ENCODE measurements at places on chromosomes 11 and 22.

DNA sequence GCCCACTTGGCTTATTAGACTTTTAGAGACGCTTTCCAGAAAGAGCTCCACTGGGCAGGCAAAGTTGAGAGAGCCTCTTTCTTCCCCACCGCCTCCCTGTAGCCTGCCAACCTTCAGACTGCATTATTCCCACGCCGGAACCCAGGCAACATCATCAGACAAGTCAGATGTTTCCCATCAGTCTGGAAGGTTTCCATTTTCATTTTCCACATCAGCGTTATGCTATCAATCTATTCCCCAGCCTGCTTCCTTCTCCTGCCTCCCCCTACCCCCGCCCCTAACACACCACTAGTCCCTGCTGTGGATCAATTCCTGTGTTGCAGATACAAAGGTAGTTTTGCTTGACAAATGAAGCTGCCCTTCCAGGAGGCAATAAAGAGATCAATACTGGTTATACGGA is 184.8 kb downstream of the DSCAML1 start:
- DNase-seq = no peak

DNA sequence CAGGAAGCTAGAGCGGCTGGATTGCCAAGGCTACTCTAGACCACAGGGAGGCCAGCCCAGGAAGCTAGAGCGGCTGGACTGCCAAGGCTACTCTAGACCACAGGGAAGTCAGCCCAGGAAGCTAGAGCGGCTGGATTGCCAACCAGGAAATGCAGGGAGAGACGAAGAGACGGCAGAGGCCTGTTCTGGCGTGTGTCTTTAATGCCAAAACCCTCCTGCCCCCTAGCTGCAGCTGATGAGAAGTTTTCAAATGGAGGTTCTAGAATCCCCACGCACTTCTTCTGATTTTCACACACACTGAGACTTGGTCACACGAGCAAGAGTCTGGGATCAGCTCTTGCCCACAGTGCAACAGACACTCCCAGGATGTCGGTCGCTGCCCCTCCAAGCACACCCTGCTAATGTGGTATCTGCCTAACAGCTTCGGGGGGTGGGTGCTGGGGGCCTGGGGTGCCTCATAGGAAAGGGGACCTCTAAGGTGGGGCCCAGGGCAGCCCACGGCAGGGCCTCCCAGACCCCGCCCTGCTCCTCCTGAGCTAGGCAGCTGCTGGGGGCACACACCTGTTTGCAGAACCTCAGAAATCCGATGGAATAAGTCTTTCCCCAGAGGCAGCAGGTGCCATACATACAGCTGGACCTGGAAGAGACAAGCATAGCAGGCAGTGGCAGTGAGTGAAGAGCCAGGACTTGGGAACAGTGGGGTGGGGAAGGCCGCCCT is 28.5 kb downstream of the MAFF start:
- no peak for DNase-seq

DNA sequence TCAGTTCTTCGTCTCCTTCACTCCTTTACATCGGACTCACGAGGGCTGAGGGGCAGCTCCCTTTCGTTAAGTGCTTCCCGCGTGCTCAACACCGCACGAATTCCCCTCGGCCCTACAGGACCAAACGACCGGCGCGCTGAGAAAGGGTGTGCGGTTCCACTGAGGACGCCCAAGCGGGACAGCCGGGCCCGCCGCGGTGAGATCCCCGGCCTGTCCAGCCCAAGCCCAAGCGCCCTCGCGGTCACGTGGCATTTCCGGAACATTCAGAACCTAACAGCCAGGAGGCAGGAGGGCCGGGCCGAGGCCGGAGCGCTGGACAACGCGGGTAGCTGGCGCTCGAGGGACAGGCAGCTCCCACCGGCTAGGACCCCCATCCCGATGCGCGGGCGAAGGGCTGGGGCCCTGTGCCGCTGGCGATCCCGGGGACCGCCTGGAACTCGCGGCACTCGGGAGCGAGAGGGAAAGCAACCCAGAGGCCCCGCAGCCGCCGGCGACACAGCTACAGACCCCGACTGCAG is 737 bp upstream of the STIP1 start:
- peak; percentile 91 for DNase-seq

DNA sequence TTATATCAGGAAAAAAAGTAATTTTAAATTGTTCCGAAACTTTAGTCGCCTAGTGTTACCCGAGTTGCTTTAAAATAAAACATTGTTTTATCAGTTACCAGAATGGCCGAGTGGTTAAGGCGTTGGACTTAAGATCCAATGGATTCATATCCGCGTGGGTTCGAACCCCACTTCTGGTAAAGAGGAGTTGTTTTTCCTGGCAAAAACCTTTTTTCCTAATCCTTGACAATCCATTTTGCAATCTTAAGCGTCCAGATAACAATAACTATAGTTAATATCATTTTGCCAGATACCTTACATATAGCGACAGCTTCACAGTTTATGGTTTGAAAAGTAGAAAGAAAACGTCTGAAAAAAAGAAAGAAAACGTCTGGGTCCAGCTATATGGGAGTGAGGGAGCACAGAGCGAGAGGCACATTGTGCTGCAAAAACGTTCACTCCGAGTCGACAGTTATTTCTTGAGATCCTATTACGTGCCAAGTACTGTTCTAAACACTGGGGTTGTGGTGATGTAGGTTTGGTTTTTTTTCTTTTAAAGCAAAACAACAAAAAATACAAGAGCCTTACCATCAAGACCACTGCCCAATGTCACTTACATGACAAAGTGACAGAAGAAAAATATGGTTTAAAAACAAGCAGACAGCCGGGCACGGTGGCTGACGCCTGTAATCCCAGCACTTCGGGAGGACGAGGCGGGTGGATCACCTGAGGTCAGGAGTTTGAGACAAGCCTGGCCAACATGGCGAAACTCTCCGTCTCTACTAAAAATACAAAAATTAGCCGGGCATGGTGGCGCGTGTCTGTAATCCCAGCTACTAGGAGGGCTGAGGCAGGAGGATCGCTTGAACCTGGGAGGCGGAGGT is 40.6 kb downstream of the OR4D9 start:
- DNase-seq = peak; percentile 60

- no peak for DNase-seq
Observed at GRCh38 chr11:121231576-121232278, 60.8 kb upstream of the SC5D start.

GRCh38 chr11:134656861-134657540 is 245.0 kb upstream of the B3GAT1 start:
- no peak for DNase-seq

DNA sequence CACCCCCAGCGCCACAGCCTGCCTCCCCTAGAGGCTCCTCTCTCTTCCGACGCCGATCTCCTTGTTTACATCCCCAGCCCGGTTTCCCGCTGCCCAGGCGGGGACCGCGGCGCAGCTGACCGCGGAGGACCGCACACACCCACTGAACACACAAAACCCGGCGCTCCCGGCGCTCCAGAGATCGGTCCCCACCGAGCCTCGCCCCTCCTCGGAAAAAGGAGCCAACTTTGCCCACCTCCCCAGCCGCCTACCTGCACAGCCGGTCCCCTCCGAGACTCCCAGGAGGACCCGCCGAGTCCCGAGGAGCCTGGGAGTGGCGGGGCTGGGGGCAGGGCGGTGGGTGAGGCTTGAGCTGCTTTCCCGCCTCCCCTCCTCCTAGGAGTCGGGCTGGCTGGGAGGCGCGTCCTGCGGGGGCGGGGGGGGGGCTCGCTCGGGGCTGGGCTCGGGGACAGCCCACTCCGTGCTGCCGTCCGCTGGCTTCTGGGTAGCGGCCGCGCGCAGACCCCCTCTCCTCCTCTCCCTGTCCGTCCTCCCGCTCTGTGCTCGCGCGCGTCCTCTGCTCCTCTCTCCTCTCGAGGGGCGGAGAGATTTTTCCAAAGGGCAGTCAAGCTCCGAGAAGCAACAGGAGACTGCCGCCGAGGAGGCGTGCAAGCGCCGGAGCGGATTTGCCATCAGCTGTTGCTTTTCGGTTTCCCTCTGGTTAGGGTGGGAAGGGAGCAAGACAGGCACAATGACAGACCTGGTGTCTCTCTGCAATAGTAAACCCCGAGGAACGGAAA is at the start of gene FXYD6:
FXYD6 (minus strand) TSS at position 318 of the 779 bp plus-strand sequence. CDS start 33,882 bp downstream, outside the sequence.
- no peak for DNase-seq

DNA sequence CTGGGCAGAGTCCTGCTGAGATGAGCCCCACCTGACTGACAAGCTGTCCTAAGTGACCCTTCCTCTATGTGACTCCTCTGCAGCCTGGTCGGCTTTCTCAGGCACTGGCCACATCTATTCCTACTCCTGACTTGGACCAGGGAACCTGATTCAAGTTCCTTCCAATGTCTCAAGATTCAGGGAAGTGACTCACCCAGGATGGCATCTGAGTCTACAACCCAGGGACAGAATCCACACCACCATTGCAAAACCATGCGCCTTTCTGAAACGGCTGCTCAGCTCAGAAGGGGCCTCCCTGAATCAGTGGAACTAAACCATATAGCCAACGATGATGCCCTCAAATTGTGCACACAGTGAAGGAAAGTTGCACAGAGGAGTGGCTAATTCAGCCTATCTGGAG is 63.9 kb upstream of the CSNK2A3 start:
- DNase-seq = no peak

GRCh38 chr11:125910226-125910849 is 6.0 kb downstream of the DDX25 start:
- DNase-seq = no peak

GRCh38 chr11:75716659-75717058 is 979 bp upstream of the MOGAT2 start:
- no peak for DNase-seq

DNA sequence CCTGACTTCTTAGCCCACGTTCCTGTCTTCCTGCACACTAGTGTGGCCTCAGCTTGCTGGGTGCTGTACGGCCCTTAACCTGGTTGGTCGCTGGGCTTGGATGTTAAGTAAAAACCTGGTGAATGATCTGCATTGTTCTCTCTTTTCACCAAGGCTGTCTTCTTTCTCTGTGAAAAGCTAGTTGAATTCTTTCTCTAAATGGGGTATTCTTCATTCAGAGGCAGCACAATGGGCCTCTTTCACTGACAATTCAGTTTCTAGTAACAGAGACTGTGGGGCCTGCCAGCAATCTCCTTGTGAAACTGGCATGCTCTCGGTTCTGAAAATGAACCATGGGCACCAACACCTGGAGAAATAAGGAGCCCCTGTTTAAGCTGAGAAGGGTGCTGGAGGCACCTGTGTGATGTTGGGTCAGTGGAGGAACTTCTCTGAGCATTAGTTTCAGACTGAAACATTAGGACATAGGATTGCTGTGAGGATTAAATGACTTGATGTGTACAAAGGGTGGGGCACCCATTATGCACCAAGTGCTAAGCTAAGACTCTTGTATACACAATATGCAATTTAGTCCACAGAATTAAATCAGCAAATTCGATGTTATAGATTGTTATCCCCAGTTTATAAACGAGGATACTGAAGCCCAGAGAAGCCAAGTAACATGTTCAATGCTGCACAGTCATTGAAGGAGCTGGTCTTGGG is 33.1 kb upstream of the ELF5 start:
- no peak for DNase-seq

GRCh38 chr11:19768815-19769214 is 56.2 kb downstream of the NAV2 start:
- no peak for DNase-seq

DNA sequence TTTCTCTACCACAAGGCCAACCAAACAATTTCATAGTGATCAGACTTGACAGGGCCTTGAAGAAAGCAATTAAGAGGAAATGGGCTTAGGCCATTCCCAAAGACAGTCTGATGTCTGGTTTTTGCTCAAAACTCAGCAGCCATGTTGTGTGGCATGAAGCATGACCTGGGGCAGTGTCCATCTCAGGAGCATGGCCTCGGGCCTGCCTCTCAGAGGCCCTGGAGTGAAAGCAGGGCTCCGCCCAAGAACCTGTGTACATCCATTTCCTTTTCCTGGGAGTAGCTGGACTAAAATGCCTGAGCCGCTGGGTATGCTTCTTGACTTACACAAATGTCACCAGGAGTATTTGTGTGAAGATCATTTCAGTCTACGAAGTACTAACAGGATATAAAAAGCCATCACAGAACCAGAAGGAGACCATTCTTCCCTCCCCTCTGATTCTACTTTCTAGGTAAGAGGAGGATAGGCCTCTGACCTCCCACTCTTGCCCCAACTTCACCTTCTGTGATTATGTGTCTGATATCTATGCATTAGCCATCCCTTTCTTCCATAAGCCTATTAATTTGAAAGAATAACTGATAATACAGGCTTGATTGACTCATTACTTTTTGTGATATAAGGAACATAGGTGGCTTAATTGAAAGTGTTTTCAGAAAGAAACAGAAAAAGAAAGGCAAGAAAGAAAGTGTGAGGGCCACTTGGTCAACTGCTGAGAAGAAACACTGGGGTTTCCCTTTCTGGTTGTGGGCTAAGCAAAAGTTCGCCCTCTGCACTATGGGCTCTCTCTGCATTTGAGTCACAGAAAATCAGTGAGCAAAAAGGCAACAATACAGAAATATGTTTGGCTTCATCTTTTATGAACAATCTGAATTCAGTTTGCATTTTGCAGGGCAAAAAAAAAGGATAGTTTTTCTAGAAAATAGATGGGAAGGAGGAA is 188.6 kb upstream of the MTMR2 start:
- no peak for DNase-seq

GRCh38 chr22:42792453-42792908 is 64.6 kb downstream of the ARFGAP3 start:
- no peak for DNase-seq

DNA sequence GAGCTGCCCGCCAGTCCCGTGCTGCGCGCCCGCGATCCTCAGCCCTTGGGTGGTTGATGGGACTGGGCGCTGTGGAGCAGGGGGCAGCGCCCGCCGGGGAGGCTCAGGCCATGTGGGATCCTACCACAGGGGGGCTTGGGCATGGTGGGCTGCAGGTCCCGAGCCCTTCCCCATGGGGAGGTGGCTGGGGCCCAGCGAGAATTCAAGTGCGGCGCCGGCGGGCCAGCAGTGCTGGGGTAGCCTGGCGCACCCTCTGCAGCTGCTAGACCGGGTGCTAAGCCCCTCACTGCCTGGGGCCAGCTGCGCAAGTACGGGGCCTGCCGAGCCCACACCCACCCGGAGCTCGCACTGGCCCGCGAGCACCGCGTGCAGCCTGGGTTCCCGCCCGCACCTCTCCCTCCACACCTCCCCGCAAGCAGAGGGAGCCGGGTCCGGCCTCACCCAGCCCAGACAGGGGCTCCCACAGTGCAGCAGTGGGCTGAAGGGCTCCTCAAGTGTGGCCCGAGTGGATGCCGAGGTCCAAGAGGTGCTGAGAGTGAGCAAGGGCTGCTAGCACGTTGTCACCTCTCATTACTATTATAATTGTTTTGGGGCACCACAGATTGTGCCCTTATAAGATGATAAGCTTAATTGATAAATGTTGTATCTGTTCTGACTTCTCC is 333.2 kb downstream of the CASP12 start:
- no peak for DNase-seq
